ENCODE measurements at places on chromosomes 7 and 10.

- no peaks in the 10 kb centered on the region for H3K4me1 ChIP-seq
- no peak overlapping the region for H3K4me3 ChIP-seq
- DNase-seq = no peak
- H3K27me3 ChIP-seq = no peaks in the 10 kb centered on the region
- H3K36me3 ChIP-seq = no peaks in the 10 kb centered on the region
- H3K27ac ChIP-seq = no peak overlapping the region
These were observed 899.1 kb upstream of the AUTS2 start for GRCh38 chr7:68699090-68699711.

DNA sequence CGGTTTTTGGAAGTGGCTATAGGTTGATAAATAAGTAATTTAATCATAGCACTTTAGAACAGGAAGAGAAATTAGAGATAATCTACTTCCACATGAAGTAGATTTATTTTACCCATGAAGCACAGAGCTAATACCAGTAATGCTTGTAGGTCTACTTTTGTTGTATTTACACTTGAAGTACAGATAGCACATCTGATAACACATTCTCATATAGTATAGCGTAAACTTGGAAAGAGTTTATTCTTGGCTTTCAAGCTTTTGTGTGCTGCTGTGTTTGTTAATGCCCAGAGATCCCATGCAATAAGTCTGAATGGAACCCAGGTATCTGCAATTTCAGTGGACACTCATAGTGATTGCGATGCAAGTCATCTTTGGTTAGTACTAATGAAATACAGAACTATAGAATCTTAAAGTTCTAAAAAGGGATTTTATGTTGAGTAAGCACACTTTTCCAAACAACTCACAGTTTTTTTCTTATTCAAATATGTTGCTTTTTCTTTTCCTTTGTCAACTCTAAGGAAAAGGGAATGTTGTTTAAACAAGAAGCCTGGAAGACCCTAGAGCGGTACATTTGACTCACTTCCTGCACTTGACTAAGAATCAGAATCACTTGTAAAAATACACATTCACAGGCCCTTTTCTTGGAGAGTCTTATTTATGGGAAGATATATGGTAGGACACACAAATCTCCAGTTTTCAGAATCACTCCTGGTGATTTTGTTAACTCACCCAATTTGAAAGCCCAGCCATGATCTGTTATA, 105.8 kb downstream of the GNAI1 start:
- H3K36me3 ChIP-seq = no peaks in the 10 kb centered on the region
- H3K4me3 ChIP-seq = no peak overlapping the region
- no peak overlapping the region for H3K27ac ChIP-seq
- no peaks in the 10 kb centered on the region for H3K27me3 ChIP-seq
- no peaks in the 10 kb centered on the region for H3K4me1 ChIP-seq
- DNase-seq = no peak

DNA sequence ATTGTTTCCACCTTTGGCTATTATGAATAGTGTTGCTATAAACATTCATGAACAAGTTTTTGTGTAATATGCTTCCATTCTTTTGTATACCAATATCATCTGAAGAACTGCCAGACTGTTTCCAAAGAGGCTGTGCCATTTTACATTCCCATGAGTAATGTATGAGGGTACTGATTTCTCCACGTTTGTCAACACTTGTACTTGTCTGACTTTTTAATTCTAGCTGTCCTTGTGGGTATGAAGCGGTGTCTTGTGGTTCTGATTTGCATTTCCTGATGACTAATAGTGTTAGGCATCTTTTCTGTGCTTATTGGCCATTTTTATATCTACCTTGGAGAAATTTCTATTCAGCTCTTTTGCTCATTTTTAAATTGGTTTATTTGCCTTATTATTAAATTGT, 52.8 kb downstream of the LSMEM1 start:
- no peaks in the 10 kb centered on the region for H3K4me1 ChIP-seq
- no peak overlapping the region for H3K4me3 ChIP-seq
- H3K27ac ChIP-seq = no peak overlapping the region
- no peaks in the 10 kb centered on the region for H3K36me3 ChIP-seq
- peaks cover 13% of the 10 kb centered on the region for H3K27me3 ChIP-seq
- no peak for DNase-seq

DNA sequence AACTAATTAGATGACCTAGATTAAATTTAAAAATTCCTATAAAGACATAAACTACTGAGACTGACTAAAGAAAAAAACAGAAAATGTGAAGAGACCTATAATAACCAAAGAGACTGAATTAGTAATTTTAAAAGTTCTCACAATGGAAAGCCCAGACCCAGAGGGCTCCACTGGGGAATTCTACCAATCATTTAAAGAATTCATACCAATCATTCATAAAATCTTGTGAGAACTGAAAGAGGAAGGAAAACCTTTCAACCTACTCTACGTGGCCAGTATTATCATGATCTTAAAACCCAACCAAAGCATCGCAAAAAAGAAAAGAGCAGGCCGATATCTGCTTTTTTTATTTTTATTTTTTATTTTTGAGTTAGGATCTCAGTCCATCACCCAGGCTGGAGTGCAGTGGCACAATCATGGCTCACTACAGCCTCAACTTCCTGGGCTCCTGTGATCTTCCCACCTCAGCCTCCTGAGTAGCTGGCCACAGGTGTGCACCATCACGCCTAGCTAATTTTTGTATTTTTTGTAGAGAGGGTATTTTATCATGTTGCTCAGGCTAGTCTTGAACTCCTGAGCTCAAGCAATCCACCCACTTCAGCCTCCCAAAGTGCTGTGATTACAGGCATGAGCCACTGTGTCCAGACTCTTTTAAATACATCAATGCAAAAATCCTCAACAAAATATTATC, 48.6 kb downstream of the DGKI start:
- H3K27me3 ChIP-seq = peaks cover 6% of the 10 kb centered on the region
- H3K4me3 ChIP-seq = no peak overlapping the region
- H3K27ac ChIP-seq = no peak overlapping the region
- no peak for DNase-seq
- H3K4me1 ChIP-seq = no peaks in the 10 kb centered on the region

- no peaks in the 10 kb centered on the region for H3K27me3 ChIP-seq
- peaks cover 2% of the 10 kb centered on the region for H3K36me3 ChIP-seq
- no peak for DNase-seq
- no peak overlapping the region for H3K27ac ChIP-seq
- no peak overlapping the region for H3K4me3 ChIP-seq
- no peaks in the 10 kb centered on the region for H3K4me1 ChIP-seq
These were observed 174.9 kb downstream of the ELFN1 start for GRCh38 chr7:1844951-1845390.

- H3K36me3 ChIP-seq = no peaks in the 10 kb centered on the region
- H3K4me3 ChIP-seq = no peak overlapping the region
- no peaks in the 10 kb centered on the region for H3K4me1 ChIP-seq
- no peak overlapping the region for H3K27ac ChIP-seq
- DNase-seq = no peak
- H3K27me3 ChIP-seq = peaks cover 2% of the 10 kb centered on the region
These were observed 501.6 kb downstream of the TCERG1L start for GRCh38 chr10:130809761-130810515.

DNA sequence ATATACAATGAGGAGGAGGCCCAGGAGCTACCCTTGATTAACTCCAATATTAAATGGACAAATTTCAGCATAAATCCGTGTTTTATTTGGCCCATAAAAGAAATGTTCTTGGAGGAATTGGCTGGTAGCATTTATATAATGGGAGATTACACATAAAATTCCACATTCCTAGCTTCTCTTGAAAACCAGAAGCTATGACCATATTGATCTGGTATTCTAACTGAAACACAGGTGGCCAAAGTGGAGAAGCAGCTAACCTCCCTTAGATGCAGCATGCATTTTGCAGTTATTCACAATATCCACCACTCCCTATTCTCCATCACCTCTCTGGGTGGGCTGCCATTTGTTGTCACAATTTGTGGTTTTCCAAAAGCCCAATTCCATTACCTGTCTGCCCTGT, 148.8 kb upstream of the CACNA2D1 start:
- H3K36me3 ChIP-seq = no peaks in the 10 kb centered on the region
- no peak overlapping the region for H3K27ac ChIP-seq
- peaks cover 4% of the 10 kb centered on the region for H3K27me3 ChIP-seq

- H3K4me1 ChIP-seq = peaks cover 39% of the 10 kb centered on the region
- H3K27ac ChIP-seq = no peak overlapping the region
- no peak for DNase-seq
- peaks cover under 1% of the 10 kb centered on the region for H3K36me3 ChIP-seq
- H3K27me3 ChIP-seq = no peaks in the 10 kb centered on the region
These were observed 158.9 kb downstream of the KLF6 start for GRCh38 chr10:3625959-3626751.

DNA sequence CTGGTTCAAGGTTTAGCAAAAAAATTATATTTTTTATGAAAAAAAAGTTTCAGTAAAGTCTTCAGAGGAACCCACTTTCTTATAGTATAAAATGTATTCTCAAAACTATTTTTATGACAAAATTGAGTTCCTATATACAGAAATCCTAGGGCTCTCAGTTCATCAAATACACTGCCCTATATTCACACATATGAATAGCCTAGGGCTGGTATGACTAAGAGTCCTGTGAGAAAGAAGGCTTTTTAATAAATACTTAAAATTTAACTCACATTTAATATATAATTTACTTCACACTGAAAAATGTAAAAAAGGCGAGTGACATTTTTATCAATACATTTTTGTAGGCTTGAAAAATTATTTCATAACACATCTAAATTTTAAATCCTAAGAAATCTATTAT, 16.6 kb downstream of the CHCHD3 start:
- H3K4me1 ChIP-seq = peaks cover 4% of the 10 kb centered on the region
- H3K27ac ChIP-seq = no peak overlapping the region
- H3K36me3 ChIP-seq = peaks cover 36% of the 10 kb centered on the region

GRCh38 chr7:157116762-157117161, 22.0 kb upstream of the UBE3C start:
- DNase-seq = no peak
- H3K4me3 ChIP-seq = no peak overlapping the region
- H3K36me3 ChIP-seq = no peaks in the 10 kb centered on the region
- no peak overlapping the region for H3K27ac ChIP-seq

- H3K4me1 ChIP-seq = no peaks in the 10 kb centered on the region
- no peak for DNase-seq
- no peak overlapping the region for H3K4me3 ChIP-seq
- H3K36me3 ChIP-seq = no peaks in the 10 kb centered on the region
- no peak overlapping the region for H3K27ac ChIP-seq
These were observed 209.7 kb downstream of the ABCA13 start for GRCh38 chr7:48380921-48381320.

DNA sequence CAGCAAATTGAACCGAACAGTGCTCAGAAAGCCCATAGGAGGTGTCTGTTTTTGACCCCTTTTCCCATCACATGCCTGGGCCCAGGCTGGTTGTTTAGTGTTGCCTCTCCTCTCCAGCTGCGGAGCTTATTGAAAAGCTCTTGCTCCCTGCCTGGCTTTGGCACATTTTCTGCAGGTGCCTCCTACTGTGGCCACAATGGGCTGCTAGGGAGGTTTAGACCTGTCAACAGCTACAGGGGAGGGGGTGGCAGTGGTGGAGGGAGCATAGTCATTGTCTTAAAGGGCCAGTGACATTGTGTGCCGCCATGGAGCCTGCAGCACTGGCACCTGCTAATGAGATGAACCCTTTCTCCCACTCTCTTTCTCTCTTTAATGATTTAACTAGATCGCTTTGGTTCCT, 13.2 kb upstream of the ENO4 start:
- peaks cover 9% of the 10 kb centered on the region for H3K27me3 ChIP-seq
- H3K4me1 ChIP-seq = no peaks in the 10 kb centered on the region
- no peak overlapping the region for H3K27ac ChIP-seq
- H3K36me3 ChIP-seq = no peaks in the 10 kb centered on the region
- H3K4me3 ChIP-seq = no peak overlapping the region

DNA sequence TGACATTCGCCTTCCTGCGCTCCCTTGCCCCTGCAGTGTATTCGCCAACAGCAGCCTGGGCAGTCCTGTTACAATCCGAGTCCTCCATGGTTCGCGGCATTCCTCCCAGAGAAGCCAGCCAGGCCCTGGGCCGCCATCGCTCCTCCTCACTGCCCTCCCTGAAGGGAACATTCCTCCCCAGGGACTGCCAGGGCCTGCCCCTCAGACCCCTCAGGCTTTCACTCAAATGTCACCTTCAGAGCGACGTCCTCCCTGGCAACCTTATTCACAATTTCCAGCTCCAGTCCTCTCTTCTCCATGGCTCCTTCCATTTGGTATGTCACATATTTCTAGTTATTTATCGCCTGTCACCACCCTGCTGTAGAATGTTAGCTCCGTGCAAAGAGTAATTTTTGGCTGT, 17.4 kb downstream of the ADAMTS14 start:
- no peaks in the 10 kb centered on the region for H3K4me1 ChIP-seq
- no peaks in the 10 kb centered on the region for H3K36me3 ChIP-seq
- no peaks in the 10 kb centered on the region for H3K27me3 ChIP-seq
- no peak for DNase-seq
- no peak overlapping the region for H3K27ac ChIP-seq

Data from activated naive CD8-positive, alpha-beta T cell treated with anti-CD3 and anti-CD28 coated beads, Interleukin-2, amount 50 U/mL, for 24 hours (primary cell).